Activated CD8-positive, alpha-beta memory T cell treated with anti-CD3 and anti-CD28 coated beads for 24 hours (primary cell): ENCODE measurements at places on chromosomes 1 and 21.

GRCh38 chr1:112358798-112359408 is 37.1 kb upstream of the CTTNBP2NL start:
- peak; percentile 67 for DNase-seq

- DNase-seq: no peak
Measured at GRCh38 chr1:70427976-70428375, 16.9 kb downstream of the CTH start.

DNA sequence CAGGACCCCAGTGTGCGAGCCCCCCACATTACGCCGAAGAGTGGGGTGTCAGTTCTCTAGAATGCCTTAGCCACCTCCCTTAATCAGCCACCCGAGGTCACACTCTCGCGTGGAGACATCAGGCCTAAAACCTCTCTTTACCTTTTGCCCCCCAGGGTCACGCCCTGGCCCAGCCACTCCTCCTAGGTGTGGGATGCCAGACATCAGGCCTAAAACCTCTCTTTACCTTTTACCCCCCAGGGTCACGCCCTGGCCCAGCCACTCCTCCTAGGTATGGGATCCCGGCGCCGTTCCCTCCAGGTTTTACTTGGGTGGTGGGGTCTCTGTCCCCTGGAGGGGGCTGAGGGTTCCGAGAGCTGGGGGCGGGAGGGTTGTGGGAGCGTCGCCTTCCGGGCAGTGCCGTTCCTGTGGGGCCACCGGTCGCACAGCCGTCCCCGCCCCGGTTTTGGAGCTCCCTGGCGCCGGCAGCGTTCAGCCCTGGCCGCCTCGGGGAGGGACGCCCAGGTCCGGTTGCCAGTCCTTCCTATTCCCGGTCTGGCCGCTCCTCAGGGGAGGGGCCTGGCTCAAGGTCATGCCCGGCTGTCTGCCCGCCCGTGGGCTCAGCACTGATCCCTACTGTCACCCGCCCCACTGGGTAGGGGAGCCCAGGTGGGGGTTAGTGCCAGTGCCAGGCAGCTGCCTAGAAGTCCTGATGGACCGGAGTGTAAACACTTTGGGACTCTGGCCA is 882 bp downstream of the VPS13D start:
- peak; percentile 63 for DNase-seq

- DNase-seq: no peak
Measured at GRCh38 chr1:174039027-174039426, 16.9 kb upstream of the RC3H1 start.

DNA sequence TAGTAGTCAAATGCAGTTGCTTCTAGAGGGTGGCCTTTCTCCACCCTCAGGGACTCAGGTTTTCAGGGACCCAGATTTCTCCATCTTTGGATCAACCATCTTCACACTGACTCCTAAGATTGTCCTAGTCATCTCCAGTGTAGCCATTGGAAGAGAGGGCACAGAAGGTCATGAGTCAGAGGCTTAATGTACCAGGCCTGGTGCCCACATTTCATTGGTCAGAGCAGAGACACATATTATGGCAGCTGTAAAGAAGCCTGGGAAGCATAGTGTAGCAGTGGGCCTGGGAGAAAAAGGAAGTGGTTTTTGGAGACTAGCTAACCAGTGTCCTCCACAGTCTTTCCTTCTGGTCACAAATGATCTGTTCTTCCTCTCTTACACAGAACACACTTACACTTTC is 122.5 kb downstream of the GIPC2 start:
- DNase-seq: no peak

- no peak for DNase-seq
Measured at GRCh38 chr1:59055908-59056719, 240.8 kb upstream of the FGGY start.

GRCh38 chr1:7313826-7314225 is 457.3 kb upstream of the VAMP3 start:
- peak; percentile 9 for DNase-seq

DNA sequence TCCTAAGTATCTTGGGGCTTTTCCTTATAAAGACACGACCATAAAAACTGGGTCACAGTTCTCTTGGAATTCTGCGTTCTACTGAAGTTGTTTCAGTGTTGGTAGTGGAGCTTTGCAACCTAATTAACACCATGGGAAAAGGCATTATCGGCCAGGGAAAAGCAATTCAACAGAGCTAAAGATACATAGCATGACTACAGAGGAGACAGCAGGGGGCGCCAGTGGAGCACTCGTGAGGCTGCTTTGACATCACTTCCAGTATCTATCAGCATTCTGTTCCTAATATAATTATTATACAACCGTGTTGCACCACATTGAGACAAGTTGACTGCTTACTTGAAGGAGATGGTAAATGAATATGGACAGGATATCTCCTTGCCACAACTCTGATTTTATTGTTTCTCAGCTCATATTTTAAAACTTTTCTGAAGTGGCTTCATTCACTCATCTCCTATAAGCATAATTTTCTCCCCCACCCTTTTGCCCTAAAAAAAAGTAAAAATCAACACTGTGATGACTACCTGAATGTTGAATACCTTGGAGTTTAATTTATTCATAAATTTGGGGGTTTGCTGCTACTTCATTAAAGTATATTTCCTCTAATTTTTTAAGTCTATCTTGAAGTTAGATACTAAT is 39.4 kb downstream of the ZP4 start:
- DNase-seq: no peak

DNA sequence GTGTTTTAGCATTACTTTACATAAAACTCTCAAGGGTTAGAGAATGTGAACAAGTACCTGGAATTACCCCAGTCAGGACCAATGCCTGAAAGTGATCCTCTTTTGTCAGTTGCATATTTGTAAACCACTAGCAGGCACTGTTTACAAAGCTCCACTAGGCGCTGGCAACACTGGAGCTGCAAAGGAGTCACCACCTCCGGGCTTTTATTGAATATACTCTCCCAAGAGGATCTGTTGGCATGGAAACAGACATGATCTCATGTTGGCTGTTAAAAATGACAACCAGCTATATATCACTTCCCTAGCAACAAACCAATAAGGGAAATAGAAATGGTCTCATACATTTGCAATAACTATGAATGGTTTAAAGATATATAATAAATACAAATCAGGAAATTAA is 116.0 kb downstream of the TTLL7 start:
- no peak for DNase-seq

GRCh38 chr1:31221072-31221471 is 18.6 kb downstream of the NKAIN1 start:
- DNase-seq: no peak

DNA sequence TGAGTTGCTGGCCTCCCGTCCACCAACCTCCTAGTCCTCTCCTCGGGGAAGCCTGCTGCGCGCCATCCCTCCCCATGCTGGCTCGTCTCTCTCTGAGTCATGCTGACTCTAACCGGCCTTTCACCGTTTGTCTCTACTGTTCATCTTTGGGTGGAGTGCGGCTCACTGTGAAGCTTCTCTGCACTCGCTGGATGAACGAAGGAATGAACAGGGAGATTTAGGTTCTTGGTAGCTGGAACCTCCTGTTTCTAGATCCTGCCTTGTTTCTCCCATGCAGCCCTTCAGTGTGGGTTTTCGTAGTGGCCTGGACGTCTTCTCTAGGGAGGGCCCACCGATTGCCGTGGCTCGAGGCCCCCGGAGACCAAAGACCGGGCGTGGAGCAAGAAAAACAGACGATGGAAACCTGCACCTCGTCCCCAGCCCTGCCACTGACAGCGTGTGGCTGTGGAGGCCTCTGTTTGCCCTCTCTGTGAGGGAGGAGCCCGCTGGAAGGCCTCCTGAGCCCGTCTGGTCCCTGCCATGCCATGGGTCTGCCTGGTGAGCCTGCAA is 227.6 kb upstream of the C1orf174 start:
- no peak for DNase-seq

DNA sequence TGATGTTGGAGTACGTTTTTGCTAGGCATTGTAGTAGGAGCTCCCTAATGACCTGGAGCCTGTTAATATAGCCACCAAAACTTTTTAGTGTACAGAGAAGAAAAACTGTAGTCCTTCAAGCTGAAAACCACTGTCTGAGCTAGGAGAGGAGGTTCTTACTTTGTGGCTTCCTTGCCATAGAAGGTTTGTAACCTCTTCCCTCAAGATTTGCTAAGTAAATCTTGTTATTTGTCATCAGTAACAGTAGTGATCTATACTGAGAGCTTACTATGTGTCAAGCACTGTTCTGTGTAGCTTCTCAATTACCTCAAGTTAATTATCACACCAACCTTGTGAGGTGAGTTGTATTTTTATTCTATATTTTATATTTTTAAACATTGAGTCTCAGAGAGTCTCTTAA is 21.2 kb upstream of the LRRC8C start:
- no peak for DNase-seq

DNA sequence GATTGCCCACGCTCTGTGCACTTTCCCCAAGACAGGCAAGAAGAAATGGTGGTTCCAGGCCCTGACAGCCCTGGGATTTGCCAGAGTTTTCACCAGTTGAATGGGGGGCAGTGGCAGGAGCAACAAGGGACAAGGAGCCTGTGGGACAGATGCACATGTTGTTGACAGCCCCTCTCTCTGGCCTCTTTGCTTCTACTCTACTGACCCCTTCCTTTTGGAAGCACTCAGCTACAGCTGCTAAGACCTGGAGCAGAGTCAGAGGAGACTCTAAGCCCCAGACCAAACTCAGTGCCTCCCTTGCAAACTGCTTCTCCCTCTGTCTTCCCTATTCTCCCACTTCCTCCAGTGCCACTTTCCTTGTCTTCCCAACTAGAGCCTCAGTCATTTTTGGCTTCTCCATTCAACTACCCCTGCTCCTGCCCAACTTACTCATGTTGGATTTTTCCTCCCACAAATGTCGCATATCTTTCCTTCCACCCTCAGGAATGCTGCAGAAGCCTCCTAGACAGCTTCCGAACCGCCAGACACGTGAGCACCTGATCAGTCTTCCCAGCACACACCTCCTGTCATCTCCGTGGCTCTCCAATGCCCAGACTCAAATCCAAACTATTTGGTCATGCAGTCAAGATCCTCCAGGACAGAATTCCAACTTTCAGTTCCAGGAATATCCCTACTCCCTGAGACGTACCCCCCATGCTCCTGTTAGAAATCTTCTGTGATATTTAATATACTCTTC is 9.1 kb downstream of the INKA2 start:
- DNase-seq: peak; percentile 26

DNA sequence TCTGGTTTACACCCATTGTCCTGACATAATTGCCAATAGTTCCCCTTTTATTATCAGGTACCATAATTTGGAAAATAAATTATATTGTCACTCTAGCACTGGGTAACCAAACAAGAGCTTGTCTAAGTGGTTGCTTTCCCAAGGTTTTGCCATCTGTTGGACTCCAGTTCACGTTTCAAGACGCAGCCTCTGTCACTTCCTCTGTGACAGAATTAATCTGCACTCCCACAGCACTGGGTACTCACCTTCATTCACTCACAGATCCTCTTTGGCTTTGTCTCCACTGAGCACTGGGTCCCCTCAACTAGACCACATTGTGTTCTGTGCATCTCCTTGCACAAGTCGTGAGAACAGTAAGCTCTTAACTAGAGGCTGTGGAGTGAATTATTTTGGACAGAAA is 123.6 kb upstream of the JUN start:
- DNase-seq: no peak

DNA sequence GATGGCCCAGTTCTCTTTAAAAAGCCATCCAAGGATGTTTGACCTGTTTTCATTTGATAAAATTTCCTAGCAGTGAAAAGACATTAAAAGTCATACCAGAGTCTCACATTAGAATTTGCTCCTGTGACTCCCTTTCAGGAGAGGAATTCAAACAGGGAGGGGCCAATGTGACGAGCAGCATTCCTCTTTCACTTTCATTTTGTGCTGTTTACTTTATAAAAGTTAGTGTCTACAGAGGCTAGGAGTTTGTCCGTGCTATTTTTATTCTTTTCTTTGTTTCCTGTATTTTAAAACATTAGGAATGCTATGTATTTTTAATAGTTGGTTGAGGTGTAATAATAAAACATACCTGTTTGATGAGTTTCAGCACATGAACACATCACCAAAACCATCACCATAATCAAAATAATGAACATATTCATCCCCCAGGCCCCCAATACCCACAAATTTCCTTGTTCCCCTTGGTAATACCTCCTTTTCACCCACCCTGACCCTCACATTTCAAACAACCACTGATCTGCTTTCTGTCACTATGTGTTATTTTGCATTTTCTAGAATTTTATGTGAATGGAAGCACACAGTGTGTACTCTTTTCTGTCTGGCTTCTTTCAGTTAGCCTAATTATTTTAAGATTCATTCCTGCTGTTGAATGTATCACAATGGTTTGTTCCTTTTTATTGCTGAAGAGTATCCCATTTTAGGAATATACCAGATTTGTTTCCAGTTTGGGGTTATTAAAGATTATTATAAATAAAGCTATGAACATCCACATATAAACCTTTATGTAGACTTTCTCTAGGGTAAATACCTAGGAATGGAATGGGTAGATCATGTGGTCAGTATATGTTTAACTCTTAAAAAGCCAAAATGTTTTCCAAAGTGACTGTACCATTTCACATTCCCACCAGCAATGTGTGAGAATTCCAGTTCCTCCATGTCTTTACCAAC is 129.5 kb downstream of the TENT5C start:
- DNase-seq: no peak

GRCh38 chr1:201779351-201779880 is 49.5 kb upstream of the IPO9 start:
- DNase-seq: no peak

DNA sequence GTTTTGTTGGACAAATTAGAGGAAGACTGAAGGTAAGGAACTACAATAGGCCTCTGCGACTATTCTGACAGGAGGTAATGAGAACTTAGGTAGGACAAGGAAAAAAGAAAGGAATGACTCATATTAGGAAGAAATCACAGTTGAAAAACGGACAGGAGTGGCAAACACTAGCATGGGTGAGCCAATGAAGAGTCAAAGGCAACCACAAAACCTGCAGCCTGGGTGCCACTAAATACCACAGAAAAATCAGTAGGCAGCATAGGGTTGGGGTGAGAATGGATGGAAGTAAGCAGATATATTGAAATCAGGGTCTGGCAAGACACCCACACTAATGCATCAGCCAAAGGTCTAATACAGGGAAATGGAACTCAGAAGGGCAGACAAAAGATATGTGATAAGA is 10.0 kb downstream of the RBM34 start:
- DNase-seq: peak; percentile 13

DNA sequence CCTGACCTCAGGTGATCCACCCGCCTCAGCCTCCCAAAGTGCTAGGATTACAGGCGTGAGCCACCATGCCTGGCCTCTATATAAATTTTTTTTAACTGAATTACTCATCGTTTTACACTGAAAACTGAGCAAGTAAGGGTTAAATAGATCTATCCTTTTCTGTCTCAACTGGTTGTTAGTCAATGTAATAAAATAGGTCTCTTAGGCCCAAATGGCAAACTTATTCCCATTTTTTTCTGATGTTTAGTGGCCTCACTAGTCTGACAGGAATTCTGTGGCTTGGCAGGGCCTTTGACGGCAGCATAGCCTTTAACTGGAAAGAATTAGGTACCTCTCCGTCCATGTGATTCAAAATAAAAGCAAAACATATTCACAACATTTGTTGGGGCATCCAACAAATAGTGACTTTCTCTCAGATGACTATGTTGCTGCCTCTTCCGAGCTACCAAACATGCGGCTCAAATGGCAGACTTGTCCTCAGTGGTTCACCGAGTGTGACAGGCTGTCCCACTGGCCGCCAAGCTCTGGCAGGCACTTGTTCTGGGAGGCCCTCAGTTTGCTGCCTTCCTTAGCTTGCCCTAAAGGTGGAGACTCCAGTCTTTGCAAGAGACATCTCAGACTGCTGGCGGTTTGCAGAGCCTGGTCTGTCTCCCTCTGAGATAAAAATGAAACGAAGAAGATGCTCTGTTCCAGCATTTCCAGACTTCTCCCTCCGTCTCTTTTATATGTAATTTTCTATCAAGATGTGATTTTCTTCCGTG is 17.4 kb downstream of the ATP1A4 start:
- DNase-seq: no peak

- no peak for DNase-seq
Measured at GRCh38 chr1:178344513-178345091, 152.2 kb downstream of the CLEC20A start.

GRCh38 chr1:201147396-201148015 is 6.8 kb downstream of the TMEM9 start:
- no peak for DNase-seq
